NCI-H187 (cell line): ENCODE measurements at places on chromosomes 12 and 14.

DNA sequence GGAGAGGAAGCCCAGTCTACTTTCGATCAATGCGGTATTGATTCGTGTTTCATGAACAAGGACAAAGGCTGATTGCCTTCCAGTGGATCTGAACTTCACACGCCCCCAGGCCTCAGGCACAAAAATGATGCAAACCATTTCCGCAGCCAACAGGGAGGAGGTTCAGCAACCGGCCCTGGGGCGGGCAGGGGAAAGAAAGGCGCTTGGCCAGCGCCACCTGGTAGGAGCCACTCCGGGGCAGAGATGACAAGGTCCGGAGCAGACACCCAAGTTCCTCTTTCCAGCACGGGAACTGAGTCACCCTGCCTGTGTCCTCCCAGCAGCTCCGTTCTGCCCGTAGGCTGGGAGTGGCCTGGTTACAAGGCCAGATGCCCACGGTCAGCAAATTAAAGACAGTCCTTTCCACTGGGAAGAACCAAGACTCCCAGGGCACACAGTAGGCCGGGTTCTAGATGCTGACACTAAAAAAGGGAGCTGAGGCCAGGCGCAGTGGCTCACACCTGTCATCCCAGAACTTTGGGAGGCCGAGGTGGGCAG is 136.3 kb downstream of the SCARB1 start:
- no peak for DNase-seq

DNA sequence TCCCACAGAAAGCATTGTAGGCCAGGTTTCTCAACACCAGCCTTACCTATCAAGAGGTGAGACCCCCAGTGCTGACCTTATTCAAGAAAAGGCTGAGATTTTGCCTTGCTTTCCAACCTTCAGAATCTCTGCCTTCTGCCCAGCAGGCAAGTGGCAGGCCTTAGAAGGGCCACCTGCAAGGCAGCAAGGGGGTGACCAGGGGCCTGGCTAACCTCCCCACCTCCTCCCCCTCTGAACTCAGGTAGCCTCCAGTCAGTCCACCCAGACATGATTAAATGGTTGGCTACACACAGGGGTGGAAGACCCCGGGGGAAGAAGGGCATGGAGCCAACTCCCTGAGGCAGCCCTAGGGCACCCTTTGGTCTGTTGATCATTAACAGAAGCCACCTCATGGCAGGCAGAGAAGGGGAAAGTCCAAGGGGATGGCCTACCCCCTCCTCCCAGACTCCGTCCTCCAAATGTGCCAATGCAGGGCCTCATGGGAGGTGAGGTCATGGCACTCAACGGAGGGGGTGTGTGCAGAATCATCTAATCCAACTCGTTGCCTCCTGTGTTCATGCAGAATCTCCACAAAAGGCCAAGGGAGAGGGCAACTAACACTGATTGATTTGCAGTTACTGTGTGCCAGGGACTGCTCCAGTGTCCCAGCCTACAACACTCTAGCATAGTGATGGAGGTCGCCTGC is 8.5 kb downstream of the ZFP36L1 start:
- no peak for DNase-seq

DNA sequence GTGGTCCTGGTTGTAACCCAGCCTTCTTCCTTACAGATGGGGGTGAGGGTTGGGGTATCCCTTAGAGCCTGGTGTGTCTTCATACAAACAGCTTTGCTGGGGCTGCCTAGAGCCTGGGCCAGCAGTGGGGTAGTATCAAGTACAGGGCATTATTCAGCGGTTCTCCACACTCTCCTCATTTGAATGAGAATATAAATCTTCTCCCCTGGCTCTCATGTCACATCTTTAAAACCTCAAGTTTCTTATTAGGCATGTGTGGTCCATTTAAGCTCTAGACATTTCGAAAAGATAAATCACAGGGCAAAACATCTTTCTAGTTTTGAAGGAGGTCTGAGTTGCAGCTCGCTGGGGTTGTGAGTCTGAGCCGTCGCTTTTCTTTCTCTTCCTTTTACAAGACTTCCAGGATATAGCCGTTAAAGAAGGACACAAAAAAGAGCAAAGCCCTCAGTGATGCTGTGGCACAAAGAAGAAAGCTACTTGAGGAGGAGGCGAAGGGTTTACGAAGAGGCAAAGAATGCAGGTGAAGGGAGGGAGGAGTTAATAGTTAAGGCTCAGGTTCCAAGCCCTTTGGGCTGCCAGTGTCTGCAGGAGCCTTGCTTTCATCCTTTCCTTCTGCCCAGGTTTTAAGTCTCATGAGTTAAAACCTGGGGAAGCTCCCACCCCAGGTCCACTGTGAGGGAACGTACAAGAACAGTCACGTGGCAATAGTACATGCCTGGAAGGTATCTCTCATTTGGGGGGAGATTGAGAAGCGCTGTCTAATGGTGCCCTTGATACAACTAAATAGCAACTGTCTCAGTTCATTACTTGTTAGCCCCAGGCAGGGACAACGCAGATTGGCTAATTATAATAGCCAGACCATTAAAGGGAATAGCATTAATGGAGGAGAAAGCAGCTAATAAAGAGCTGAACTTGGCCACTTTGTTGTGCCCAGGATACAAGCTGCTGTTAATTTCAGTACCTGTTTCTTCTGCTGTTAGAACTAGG is 94.2 kb downstream of the ETV6 start:
- DNase-seq = no peak

DNA sequence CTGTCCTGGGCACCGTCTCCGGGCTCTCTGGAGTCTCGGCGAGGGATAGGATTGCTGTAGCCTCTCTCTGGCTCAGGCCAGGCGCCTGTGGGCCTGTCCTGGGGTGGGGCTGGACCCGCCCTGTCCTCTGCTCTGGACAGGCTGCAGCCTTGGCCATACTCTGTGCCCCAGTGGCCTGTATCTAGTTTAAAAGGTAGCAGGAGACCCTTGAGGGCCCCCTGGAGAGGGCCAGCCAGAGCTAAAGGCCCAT is 1.8 kb downstream of the KIF26A start:
- DNase-seq = no peak

- no peak for DNase-seq
These were observed 109.7 kb downstream of the GPATCH2L start for GRCh38 chr14:76261371-76261811.

DNA sequence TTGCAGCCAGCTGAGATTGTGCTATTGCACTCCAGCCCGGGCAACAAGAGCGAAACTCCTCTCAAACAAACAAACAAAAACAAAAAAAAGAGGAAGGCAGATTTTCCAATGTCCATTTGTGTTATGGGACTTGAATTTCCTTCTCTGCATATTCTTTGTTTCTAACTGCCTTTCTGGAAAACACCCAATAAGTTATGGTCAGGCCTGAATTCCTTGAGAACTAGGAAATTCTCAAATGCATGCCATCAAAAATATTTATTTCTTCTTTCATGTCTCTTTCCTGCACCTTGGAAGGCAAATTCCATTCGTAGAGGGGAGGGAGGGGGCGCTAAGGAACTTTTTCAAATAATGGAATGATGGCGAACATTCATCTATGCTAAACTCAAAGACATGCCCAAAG is 117.6 kb upstream of the TMCC3 start:
- DNase-seq = no peak
